ENCODE measurements at places on chromosomes 1 and 21.

- DNase-seq, result peak; percentile 71
Measured at GRCh38 chr1:14140831-14141401, 440.9 kb downstream of the PRDM2 start.

DNA sequence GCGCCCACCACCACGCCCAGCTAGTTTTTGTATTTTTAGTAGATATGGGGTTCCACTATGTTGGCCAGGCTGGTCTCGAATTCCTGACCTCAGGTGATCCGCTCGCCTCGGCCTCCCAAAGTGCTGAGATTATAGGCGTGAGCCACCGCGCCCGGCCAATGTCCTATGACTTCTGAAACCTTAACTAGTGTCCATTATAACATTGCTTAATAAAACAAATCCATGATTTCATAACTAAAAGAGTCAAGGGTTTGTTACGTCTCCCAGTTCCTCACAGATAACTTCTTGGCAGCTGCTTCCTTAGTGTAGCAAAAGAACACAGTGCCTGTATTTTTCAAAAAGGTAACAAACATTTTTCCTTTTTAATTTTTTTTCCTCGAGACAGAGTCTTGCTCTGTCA lies 53.6 kb downstream of the FBXO42 start:
- no peak for DNase-seq

GRCh38 chr21:42515708-42516502 lies 2.3 kb downstream of the SLC37A1 start:
- no peak for DNase-seq

DNA sequence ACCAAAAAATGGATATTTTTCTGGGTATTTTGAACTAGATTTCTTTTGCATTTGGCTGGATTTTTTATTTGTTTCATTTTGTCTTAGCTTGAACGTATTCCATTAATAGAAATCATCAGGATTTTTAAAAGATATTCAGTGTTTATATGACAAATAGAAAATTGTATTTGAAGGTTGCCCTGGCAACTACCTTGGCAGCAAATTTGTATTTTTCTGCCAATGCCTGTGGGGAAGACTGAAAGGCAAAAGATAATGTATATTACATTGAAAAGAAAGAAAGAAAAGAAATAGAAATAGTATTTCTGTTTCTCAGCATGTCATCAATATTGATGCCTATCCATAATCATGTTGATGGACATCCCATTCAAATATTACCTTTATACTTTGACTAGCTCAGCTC lies 16.8 kb downstream of the VCAM1 start:
- no peak for DNase-seq

GRCh38 chr1:4699376-4700301 lies 45.2 kb downstream of the AJAP1 start:
- DNase-seq, result no peak

GRCh38 chr1:93516164-93516563 lies 68.2 kb downstream of the FNBP1L start:
- no peak for DNase-seq
